ENCODE measurements at places on chromosomes 2 and 18. TPM values are rescaled to one million over a fixed set of nuclear protein-coding genes. Genes with fewer than 3 reads are reported as not detected.

Gene PARD6G
- 7.3 TPM for total RNA-seq

Gene UGT1A8
- total RNA-seq, result not detected

Gene TSN
- 36.2 TPM for total RNA-seq

Gene PPP1R1C
- 2.9 TPM for total RNA-seq

- no peaks in the 10 kb centered on the region for H3K4me1 ChIP-seq
- no peaks in the 10 kb centered on the region for H3K36me3 ChIP-seq
- H3K27me3 ChIP-seq, result no peaks in the 10 kb centered on the region
- H3K4me3 ChIP-seq, result no peak overlapping the region
- no peak for DNase-seq
These were observed 316.5 kb downstream of the IRS1 start for GRCh38 chr2:226483143-226483542.

GRCh38 chr2:207148020-207148419 is 17.7 kb downstream of the KLF7 start:
- peak overlapping the region; percentile 41 for H3K27ac ChIP-seq
- no peak for DNase-seq
- H3K36me3 ChIP-seq, result no peaks in the 10 kb centered on the region
- H3K4me1 ChIP-seq, result peaks cover 89% of the 10 kb centered on the region
- H3K27me3 ChIP-seq, result no peaks in the 10 kb centered on the region
- no peak overlapping the region for H3K4me3 ChIP-seq

DNA sequence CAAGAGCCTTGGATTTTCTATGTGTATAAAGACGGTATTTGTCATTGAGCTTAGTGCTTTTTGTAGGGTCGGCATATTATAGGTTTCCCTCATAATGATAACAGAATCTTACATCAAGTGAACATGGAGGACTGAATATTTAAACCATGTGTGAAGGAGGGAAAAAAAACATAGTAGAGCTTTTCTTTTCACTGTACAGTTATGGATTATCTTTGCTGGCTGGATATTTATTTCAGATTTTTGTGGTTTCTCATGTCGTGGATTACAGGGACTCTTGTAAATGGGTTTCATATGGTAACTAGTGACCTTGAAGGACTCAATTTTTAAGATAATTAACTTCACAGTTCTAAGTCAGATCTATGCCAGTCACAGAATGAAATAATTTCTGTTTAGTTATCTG is 330.2 kb upstream of the NRP2 start:
- no peaks in the 10 kb centered on the region for H3K36me3 ChIP-seq
- no peak for DNase-seq
- no peak overlapping the region for H3K4me3 ChIP-seq

DNA sequence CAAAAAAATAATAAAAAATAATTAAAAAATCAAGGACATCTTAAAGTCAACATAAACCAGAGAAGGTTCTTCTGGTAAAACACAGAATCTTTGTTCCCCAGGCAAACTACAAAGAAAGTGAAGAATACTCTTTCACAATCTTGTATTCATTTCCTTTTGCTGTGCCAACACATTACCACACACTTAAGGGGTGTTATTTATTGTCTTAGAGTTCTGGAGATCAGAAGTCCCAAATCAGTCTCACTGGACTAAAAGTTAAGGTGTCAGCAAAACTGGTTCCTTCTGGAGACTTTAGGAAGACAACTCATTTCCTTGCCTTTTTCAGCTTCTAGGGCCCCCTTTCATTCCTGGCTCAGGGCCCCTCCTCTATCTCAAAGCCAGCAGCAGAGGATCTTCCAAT is 12.2 kb upstream of the CAB39 start:
- H3K36me3 ChIP-seq, result no peaks in the 10 kb centered on the region
- H3K4me1 ChIP-seq, result no peaks in the 10 kb centered on the region
- H3K4me3 ChIP-seq, result no peak overlapping the region
- no peak for DNase-seq

- no peak overlapping the region for H3K27ac ChIP-seq
- no peak for DNase-seq
- H3K27me3 ChIP-seq, result no peaks in the 10 kb centered on the region
These were observed 10.6 kb downstream of the COL5A2 start for GRCh38 chr2:189168856-189169499.

- H3K4me1 ChIP-seq, result no peaks in the 10 kb centered on the region
- no peaks in the 10 kb centered on the region for H3K27me3 ChIP-seq
- no peak for DNase-seq
- H3K36me3 ChIP-seq, result no peaks in the 10 kb centered on the region
These were observed 323.9 kb upstream of the ID2 start for GRCh38 chr2:8357738-8358518.

DNA sequence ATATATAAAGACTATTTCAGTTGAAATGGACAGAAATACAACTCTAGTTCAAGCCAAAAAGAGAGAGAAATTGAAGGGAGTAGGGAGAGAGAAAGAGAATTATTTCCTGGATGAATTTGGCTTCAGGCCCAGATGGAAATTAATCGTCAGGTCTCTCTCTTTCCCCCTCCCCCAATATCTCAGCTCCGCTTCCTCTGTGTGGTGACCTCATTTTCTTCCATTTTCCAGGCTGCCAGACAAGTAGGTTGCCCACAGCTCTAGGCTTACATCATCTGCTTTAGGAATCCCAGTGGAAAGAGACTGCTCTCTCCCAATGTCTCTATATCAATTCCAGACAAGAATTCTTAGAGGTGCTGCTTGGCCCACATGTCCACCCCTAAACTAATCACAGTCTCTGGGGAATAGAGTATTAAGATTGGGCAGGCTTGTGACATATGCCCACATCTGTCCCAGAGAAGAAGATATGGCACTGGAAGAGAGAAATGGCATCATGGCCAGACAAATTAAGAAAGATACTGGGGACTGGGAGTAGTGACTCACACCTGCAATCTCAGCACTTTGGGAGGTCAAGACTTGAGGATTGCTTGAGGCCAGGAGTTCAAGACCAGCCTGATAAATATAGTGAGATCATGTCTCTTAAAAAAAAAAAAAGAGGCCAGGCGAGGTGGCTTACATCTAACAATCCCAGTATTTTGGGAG is 37.2 kb upstream of the CFAP36 start:
- no peaks in the 10 kb centered on the region for H3K27me3 ChIP-seq
- DNase-seq, result no peak
- no peaks in the 10 kb centered on the region for H3K4me1 ChIP-seq
- H3K4me3 ChIP-seq, result no peak overlapping the region
- H3K36me3 ChIP-seq, result no peaks in the 10 kb centered on the region

DNA sequence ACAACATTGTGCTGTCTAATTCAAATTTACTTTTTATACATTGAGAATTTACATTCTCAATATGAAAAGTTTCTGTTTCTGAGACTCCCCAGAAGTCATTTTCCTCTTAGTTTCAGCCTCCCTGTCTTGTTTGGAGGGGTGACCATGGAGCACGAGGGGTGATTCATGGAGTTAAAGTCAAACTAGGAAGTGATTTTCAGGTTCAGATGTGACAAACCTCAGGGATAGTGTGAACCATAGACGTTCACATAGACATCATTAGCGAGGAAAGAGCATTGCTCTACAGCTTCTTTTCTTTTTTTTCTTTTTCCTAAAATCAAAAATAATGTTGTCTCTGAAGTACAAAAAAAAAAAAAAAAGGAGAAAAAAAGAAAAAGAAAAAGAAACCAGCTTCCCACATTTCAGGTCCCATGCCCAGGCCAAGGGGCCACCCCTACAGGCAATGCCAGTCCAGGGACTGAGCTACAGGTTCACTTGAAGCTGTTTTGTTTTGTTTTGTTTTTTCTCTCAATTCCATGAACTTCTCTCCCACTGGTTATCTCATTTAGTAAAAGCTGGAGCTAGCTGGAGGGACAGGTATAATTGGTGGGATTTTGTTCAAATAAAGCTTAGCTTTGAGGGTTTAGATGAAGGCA is 18.1 kb upstream of the LCLAT1 start:
- H3K4me1 ChIP-seq, result no peaks in the 10 kb centered on the region
- H3K27ac ChIP-seq, result no peak overlapping the region
- no peak overlapping the region for H3K4me3 ChIP-seq
- no peaks in the 10 kb centered on the region for H3K36me3 ChIP-seq

DNA sequence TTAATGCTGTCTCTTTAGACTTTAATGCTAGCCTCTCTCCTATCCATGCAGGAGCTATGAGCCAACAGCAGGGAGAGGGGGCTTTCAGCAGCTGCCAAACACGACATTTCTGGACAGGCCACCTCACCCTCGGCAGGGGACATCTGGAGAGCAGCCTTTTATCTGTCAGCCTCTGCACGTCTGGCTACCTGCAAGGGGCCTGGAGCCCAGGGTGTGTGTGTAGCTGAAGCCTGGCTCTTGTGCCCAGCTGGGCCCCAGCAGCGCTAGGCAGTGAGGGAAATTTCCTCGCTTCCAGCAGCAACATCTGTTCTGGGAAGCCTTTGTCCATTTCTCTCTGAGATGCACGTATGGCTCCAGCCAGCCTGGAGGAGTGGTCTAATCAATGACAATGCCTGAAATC is 728.7 kb upstream of the ID2 start:
- H3K4me3 ChIP-seq, result no peak overlapping the region
- no peak overlapping the region for H3K27ac ChIP-seq
- no peaks in the 10 kb centered on the region for H3K4me1 ChIP-seq
- no peaks in the 10 kb centered on the region for H3K27me3 ChIP-seq

- H3K4me1 ChIP-seq, result no peaks in the 10 kb centered on the region
- H3K27ac ChIP-seq, result no peak overlapping the region
- DNase-seq, result no peak
- no peak overlapping the region for H3K4me3 ChIP-seq
- H3K36me3 ChIP-seq, result peaks cover 11% of the 10 kb centered on the region
- H3K27me3 ChIP-seq, result no peaks in the 10 kb centered on the region
These were observed 68.3 kb downstream of the NBAS start for GRCh38 chr2:15492773-15493325.

DNA sequence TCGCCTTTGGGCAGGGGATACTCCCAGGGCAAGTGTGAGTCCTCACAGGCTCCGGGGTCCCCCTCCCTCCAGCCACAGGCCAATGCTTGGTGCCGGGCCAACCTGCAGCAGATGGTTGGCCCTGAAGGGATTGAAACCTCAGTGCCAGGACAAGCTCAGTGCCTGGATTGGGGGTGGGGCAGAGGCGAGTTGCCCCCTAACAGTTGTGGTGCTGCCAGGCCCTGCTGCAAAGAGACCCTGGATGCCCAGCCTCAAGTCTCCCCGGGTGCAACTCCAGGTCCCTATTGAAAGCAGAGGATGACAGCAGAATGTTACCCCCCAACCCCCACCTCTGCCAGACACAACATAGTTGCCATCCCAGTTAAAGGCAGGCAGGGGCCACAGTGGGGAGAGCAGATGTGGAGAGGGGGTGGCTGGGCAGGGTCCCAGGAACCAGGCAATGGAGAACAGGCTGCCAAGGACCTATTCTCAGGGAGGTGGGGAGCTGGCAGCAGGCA is 9.5 kb upstream of the RNF103 start:
- no peaks in the 10 kb centered on the region for H3K4me1 ChIP-seq
- H3K36me3 ChIP-seq, result no peaks in the 10 kb centered on the region
- H3K27ac ChIP-seq, result no peak overlapping the region
- DNase-seq, result no peak

All from lower lobe of right lung (tissue), 2 donors.